ENCODE measurements at places on chromosomes 2 and 18.

DNA sequence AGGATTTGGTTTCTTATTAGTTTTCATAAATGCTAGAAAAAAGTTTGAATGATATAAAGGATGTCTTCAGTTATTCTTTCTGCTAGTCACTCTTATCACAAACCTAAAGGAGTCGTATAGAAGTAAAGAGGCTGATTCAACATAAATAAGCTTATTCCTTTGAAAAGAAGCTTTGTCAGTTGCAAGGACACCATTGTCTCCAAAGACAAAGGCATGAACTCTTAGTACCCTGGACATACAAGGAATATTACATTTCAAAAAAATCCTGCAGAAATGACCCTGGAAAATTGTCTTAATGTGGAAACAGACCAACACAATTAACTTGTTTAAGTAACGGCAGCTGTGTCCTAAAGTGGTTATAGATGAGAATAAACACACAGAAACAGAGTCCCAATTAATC is 528.0 kb downstream of the CPS1 start:
- no peak for DNase-seq

GRCh38 chr2:18855027-18855426 is 265.7 kb upstream of the NT5C1B start:
- DNase-seq = no peak

- no peak for DNase-seq
Measured at GRCh38 chr2:207686812-207687211, 24.6 kb upstream of the CCNYL1 start.

DNA sequence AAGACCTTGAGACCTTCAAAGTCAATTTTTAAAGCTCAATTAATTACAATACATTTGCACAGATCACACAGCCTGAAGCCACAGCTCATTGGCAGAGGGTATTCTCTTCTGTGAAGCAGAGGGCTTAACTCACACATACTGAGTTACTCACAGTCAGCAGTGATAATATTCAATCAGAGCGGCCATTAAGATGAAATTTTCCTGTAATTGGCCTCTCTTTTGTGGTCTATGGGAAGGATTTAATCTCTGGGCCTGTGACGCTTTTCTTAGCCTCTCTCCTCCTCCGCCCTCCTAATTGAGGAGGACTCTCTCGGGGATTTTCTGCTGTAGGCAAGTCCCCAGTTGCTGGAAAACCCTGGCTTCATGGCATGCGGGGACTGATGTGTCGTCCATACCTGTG is 12.3 kb upstream of the LDLRAD4 start:
- no peak for DNase-seq

DNA sequence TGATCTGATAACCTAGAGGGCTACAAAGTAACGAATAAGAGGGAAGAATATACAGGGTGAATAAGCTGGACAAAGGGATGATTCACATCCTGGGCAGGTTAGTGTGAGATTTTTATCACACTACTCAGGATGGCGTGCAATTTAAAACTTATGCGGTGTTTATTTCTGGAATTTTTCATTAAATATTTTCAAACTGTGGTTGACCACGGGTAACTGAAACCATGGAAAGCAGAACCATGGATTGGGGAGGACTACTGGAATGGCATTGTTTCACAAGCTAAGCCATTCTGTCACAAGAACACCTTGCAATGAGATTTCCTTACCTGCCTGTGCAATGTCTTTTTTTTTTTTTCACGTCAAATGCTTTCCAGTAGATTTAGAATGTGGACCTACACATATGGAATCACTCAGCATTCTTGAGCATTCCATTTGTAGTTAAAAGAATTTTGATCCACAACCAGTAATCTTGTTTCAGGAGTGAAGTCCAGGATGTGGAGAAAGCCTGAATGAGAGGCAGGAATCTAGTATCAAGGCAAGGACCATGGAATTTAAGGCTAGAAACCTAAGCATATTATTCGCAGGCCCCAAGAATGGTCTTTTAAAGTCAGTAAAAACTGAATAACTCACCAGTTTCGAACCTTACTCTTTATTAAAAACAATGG is 8.0 kb upstream of the CDK15 start:
- DNase-seq = no peak

GRCh38 chr2:142952793-142953494 is 75.5 kb downstream of the KYNU start:
- DNase-seq = no peak

GRCh38 chr2:10278029-10278762 is 24.5 kb upstream of the HPCAL1 start:
- DNase-seq = peak; percentile 81

- no peak for DNase-seq
Measured at GRCh38 chr2:65436824-65437221, 4.4 kb upstream of the SPRED2 start.

DNA sequence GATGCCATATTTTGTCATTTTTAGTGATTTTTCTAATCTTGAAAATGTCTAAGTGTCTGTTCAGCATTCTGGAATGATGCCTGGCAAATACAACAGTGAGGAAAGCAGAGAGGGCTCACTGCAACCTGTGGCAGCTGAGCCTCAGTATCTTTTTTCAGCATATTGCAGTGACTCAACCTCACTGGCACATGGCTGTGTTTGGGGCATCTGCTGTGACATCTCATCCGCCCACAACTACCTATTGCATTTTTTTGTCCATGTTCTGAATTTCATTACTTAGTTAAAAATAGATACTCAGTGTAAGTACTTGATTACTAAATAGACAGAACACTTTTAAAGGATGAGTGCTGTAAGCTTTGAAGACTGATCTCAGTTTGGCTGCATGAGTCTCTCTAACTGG is 10.7 kb downstream of the BABAM2 start:
- no peak for DNase-seq

GRCh38 chr18:58105206-58105887 is 61.3 kb downstream of the NEDD4L start:
- DNase-seq = no peak

DNA sequence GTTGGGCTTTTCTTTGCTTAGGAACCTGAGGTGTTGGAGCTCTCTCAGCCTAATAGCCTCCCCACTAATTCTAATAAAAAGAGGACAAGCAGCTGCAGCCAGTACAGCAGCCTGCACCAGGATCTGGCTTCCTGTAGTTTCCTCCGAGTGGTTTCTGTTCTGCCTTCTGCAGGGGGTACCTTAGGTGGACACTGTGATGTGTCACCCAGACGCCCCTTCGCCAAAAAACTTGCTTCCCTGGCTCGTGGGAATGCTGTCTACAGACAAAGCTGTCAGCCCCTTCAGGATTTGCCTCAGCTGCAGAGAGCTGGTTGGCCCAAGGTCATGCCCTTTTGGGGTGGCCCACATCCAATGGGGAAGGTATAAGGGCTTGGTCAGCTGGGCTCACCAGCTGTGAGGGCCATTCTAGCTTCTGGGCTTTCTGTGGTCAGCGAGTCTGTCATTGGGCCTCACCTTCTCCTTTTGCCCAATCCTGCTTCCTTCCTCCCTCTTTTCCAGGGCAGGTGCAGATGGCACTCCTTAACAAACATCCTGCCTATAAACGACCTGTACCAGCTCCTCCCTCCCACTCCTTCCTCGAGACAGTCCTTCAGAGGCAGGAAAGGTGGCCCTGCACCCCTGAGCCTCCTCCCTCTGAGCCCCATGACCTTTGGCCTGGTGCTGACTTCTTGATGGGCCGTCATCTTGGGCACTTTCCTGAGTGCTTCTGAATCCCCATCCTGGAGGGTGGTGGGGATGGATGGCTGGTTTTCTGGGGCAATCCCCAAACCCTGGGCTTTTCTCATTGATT is 44.0 kb upstream of the ROCK2 start:
- DNase-seq = no peak

GRCh38 chr2:121520641-121520994 is 10.1 kb upstream of the RNU4ATAC start:
- no peak for DNase-seq

GRCh38 chr2:119463990-119464389 is 32.3 kb downstream of the TMEM37 start:
- DNase-seq = no peak

DNA sequence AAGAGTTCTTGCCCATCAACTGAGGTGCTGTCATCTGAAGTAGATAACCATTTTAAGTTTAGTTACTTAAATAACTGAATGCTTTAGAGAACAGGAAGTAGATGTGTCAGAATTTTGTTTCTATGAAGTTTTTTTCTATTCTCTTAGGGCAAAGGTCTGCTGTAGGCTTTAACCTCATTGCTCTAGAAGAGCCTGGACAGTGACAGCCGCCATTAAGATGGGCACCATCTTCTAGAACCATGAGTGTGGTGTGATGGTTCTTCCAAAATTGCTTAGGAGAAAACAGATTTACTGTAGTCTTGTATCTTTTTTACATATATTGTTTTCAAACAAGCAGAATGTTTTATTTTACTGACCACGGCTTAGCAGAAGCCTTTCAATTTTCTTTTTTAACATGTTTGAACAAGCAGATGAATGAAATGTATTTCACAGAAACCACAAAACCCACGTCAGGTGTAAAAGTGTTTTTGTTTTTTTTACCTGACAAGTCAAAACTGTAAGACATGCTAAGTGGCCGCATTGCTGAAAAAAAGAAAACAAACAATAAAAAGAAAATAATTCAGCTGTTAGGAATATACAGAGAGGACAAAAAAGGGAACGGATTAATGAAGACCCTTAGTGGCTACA is 77.9 kb downstream of the PRELID3A start:
- no peak for DNase-seq

DNA sequence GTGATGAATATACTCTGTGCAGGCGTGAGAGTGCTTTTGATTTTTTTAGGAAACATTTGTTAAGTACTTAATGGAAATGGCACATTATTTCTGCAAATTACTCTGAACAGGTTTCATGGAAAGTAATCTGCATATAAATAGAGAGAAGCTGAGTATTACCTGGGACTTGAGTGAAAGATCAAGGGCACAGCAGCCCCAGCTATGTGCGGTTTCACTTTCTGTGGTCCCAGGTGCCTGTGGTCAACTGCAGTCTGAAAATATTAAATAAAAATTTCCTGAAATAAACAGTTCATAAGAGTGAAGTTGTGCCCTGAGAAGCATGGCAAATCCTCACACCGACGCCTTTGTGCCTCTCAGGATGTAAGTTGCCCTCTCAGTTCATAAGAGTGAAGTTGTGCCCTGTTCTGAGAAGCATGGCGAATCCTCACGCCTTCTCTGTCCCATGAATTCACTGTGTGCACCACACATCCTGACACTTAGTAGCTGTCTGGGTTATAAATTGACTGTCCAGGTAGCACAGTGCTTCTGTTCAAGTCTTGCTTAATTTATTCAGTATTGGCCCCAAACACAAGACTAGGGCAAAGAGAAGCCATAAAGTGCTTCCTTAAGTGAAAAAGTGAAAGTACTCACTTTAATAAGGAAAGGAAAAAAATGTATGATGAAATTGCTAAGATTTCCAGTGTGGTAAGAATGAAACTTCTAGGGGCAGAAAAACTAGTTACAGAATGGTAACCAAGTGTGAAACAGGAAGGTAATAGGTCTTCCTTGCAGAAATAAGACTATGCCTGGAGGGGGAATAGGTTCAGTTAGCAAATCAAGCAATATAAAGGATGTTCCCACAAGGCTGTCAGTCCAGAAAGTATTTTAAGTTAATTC is 4.3 kb upstream of the SNTG2 start:
- DNase-seq = no peak

DNA sequence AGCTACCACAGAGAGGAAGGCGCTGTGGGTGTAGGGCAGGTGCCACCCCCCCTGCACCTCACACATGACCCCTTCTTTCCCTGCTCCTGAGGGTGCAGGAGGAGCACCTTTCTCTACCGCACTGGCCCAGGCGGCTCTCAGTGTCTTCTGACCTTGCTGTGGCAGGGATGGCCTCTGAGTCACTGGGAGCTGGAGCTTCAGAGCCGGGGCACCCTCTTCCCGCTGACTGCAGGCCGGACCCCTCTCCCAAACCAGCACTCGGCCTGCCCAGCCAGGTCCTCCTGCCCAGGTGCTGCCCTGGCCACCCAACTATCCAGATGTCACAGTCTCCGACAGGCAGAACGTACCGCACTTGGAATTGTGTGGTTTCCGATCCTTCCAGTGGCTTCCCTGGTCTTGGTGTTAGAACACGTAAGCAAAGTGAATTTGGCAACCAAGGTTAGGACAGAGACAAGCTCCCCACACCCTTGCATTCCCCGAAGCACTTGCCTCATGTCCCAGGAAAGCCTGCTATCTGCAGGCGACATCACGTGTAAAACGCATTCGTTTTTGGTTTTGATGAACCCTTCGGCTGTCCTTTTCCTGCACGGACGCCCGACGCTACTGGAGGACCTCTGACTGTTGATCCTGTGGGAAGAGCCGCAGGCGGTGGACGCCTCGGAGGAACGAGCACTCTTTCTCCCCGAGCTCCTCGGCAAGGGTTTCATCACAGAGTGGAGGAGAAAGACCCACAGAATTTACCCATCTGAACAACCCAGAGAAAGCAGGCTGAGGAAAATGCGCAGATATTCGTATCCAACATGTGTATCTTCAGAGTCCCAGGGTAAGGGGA is 24.7 kb upstream of the KCNG2 start:
- peak; percentile 10 for DNase-seq

DNA sequence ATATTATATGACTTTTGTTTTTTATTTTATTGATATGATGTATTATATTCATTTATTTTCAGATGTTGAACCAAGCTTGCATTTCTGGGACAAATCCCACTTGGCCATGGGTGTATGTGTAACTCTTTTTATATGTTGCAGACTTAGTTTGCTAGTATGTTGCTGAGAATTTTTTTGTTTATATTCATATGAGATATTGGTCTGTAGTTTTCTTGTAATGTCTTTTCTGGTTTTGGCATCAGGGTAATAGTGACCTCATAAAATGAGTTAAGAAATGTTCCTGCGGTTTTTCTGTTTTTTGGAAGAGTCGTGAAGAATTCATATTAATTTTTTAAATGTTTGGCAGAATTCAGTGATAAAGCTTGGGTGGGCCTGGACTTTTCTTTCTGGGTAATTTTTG is 88.7 kb downstream of the ASB1 start:
- no peak for DNase-seq

DNA sequence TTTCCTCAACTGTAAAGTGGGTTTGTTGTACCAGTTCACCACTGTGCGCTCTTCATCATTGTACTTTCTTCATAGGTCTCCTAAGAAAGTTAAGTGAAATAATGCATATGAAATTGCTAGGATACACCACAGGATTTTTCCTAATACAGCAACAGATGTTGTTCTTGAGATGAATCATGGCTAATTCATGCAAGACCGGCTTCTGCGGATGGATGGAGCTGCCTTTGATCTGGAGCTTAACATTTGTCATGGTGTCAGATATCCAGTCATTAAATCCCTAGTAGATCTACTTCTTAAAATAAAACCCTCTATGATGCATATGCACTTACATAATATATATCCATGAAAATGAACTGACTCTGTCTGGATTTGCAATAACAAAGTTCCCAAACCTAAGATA is 114.1 kb downstream of the COL6A3 start:
- no peak for DNase-seq
